ENCODE measurements at places on chromosomes 4 and X.

DNA sequence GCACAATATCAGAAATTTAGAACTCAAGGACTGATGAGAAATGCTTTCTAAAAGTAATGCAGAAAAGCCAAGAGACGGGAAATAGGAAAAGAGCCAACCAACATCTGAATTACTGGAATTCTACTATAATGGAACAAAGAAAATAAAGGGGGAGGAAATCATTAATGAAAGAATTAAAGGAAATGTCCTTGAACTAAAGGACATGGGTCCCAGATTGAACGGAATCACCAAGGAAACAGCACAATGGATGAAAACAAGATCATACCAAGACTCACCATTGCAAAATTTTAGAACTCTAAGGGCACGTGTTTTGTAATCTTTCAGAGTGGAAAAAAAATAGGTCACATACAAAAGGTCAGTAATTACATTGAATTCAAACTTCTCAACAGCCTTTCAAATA lies 35.9 kb downstream of the HPGDS start:
- DNase-seq = no peak

DNA sequence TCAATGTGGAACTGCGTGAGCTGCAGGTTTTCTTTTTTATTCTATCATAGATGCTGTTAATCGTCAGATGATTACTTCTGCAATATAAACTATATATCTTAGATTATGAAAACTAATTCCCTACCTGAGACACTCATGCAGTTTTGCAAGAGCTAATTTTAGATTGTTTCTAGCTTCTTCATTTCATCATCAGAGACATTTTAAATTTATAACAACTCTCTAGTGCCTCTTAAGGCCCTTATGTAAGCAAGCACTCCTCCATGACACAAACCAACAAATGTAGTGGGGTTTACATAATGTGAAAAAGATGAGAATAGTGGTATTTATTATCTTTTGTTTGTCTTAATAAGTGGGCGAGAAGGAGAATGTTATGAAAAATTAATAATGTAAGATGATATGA lies 170.2 kb upstream of the ETNPPL start:
- DNase-seq = no peak

- no peak for DNase-seq
Measured at GRCh38 chr4:152197211-152197610, 338.7 kb downstream of the FBXW7 start.

- DNase-seq = no peak
Measured at GRCh38 chr4:33407496-33407895, 2687.3 kb downstream of the PCDH7 start.

Data from NCI-H1048 (cell line).